ENCODE measurements at places on chromosomes 7 and 10.

GRCh38 chr7:96327429-96327828 lies 5.5 kb upstream of the SLC25A13 start:
- no peak for DNase-seq

DNA sequence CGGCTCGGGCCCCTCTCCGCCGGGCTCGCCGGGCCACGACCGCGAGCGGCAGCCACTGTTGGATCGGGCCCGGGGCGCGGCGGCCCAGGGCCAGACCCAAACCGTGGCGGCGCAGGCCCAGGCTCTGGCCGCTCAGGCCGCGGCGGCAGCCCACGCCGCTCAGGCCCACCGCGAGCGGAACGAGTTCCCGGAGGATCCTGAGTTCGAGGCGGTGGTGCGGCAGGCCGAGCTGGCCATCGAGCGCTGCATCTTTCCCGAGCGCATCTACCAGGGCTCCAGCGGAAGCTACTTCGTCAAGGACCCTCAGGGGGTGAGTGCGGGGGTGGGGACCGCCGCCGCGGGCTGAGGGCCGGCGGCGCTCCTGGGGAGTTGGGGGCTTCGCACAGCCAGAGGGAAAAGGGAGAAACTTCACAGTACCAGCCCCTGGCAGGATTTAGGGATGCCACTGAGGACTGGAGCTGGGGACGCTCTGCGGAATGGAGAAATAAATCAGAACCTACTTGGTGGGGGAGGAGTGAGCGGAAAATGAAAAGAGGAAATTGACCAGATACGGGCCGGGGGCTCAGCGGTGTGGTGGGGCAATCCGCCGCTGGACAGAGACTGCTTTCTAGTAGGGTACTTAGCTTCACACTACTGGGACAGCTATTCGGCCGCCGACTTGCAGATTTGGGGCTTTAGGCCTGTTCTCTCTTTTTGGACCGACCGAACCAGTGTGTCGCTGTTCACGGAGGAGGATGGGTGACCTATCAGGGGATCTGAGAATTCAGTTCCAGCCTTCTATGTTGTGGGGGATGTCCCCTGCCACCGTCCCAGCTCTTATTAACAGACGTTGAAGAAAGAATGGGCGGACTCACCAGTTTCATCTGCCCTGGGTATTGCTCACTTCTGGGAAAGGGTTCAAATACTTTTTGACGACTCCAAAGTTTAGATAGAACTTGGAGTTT lies 669 bp downstream of the PI4K2A start:
- no peak for DNase-seq

DNA sequence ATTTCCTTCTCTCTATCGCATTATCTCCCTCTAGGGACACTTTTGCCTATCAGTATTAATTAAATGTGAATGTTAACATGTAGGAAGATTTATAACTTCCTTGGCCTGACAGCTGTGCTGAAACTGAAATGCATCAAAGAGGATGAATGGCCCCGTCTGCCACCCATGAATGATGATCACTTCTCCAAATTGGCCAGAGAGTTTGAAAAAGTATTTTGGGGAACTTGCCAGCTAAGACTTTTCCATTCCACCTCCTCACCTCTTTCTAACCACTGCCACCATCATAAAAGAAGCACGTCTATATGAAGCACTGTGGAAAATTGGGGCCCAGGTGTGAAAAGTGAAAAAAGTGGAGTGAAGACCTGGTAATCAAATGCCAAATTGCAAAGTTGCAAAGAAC lies 25.4 kb upstream of the ST8SIA6 start:
- DNase-seq, result no peak

- no peak for DNase-seq
These were observed 210.5 kb upstream of the YAE1 start for GRCh38 chr7:39355664-39356063.

GRCh38 chr7:121447911-121448300 lies 51.8 kb upstream of the FAM3C start:
- DNase-seq, result no peak

DNA sequence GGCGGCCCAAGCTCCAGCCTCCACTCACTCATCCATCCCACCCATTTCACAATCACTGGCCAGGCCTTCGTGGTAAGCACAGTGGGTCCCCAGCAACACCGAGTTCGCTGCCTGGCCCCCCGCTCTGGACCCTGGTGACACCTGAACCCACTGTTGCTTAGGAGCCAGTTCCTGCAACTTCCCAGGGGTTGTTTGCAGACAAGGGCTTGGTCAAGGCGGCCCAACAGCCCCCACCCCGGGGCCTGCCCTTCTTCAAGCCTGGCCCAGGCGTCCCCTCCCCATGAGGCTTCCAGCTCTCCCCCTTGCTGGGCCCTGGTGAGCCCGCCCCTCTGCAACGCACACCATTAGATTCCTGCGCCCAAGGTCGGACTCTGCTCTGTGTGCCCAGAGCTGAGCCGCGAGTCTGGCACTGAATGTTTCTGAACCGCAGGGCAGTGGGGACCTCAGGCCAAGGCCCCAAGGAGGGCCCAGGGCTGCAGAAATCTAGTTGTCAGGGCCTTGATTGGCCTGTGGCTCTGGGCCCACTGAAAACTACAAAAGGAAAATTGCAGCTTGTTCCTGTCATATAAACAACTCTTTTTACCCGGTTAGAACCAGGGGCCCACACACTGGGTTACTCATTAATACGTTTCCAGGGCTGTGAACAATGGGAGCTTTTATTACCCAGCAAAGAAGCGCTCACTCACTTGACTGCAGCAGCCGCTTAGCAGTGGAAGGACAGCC lies 2.1 kb upstream of the COX19 start:
- DNase-seq, result no peak

- DNase-seq, result no peak
These were observed 42.0 kb downstream of the ANXA8 start for GRCh38 chr10:47441938-47442337.
